ENCODE measurements at places on chromosomes 11 and 22.

DNA sequence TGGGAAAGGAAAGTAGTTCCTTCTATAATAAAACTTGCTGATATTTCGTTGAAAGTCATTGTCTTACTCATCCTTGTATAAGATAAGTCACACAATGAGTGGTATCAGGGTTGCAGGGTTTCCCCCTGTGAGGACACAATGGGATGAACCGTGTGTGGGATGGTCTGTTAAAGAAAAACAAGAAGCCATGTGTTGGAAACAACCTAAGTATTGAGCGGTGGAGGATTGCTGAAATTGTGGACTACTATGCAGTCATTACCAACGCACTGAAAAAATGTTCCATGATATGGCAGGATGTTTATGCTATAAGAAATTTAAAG lies 28.6 kb downstream of the PTPRJ start:
- no peak for DNase-seq

DNA sequence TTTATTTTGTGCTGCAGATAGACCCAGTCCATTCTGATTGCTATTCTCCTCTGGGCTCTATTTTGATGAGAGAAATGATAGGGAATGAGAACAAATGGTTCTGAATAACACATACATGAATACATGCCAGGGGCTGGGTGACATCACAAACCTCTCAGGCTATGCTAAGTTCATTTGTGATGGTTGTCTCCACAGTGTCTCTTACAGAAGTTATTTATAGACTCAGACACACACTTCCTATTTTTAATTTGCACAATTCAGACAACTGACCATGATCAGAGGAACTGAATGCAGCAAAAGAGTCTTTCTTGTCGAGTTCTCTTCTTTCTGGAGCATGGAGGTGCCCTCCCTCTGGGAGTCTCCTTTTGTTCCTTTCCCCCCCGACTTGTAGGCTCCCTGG lies 991.7 kb downstream of the OPCML start:
- DNase-seq: no peak

DNA sequence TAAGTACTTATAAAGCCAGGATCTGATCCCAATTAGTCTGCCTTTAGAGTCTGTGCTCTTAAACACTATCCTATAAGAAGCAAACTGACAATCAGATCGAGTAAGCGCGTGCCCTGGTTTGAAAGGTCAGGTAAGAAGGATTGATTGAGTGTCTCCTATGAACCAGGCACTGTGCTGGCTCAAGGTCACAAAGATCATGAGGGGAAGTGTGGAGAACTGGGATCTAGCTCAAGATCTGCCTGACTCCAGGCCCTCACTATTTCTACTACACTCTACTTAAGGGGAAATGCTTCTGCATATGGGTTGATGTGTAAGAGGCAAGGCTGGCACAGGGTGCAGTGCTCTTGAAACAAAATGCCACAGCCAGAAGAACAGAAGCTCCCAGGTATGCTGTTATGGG lies 77.0 kb downstream of the ME3 start:
- no peak for DNase-seq

- DNase-seq: no peak
Observed at GRCh38 chr11:119210050-119210449, 3.9 kb downstream of the CBL start.

DNA sequence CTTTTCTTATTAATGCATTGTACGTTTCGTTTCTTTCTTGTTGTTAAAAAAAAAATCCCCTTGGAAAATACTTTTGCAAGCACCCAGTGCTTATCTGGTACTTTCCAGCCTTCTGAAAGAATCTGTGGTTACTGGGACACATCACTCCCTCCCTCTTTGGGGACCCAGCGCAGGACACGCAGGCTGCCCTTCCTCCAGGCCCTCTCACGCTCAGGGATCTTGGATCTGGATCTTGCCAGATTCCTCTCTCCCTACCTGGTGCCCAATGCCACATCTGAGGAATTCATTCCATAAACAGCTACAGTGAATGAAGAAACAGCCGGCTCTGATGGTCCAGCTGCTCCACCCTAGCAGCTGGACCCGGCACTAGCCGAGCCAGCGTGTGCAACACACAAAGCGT lies 55.7 kb downstream of the PHF21B start:
- DNase-seq: no peak

- no peak for DNase-seq
Observed at GRCh38 chr22:46941968-46942798, 179.7 kb downstream of the TBC1D22A start.

- DNase-seq: no peak
Observed at GRCh38 chr11:95991101-95991500, 67.2 kb upstream of the MTMR2 start.

GRCh38 chr11:56027354-56027753 lies at the start of gene OR5AS1:
Gene OR5AS1 (plus strand): TSS chr11:56027654. CDS start chr11:56030419, 2,765 bp downstream.
- DNase-seq: no peak

GRCh38 chr11:45036010-45036409 lies 85.3 kb upstream of the TP53I11 start:
- no peak for DNase-seq

DNA sequence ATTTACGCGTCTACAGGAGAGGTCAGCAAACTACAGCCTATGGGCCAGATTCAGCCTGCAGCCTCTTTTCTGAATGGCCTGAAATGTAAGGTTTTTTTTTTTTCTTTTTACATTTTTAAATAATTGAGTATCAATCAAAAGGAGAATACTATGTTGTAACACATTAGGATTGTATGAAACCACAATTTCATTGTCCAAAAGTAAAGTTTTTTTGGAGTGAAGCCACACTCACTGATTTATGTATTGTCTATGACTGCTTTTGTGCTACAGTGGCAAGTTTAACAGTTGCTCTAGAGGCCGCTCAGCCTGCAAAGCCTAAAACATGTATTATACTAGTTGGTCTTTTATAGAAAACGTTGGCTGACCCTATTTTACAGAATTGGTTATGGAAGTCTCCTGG lies 923.2 kb downstream of the NTM start:
- no peak for DNase-seq

DNA sequence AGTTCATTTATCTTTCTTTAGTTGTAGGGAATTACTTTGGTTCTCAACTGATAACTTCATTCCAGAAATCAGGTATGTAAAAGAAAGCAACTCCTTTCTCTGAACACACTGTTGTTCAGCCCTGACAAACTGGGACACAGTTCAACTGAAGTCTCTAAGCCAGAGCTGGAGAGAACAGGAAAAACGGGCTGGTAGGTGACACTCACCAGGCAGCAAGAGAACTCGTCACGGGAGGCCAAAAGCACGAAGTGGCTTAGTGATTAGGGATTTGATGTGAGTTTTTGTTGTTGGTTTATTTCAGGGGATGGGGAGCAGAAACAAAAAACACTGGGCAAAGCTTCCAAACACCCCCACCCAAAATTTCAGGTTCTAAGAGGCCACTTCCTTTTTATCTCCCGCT lies 54.1 kb downstream of the MYH9 start:
- no peak for DNase-seq

DNA sequence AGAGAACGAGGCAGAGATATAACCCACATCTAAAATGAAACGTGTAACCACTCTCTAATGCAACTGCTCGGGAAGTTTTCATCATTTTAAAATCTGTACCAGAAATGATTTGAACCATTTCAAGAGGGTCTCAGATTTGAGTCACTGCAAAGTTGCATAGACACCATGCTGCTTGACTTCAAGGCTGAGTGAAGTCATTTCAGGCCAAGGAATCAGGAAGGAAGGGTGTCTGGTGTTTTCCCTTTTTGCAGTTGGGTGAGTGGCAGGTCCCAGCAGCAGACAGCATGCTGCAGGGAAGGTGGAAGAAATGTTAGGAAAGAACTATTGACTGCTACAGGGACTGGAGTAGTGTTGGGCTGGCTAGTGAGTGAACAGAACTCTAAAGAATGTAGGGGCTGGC lies 16.5 kb downstream of the TANGO2 start:
- DNase-seq: no peak

- no peak for DNase-seq
Observed at GRCh38 chr11:9459667-9460321, 1.0 kb upstream of the ZNF143 start.

- DNase-seq: peak; percentile 60
Observed at GRCh38 chr22:22201185-22201929, 43.2 kb upstream of the VPREB1 start.
